AG09319 (cell line): ENCODE measurements at places on chromosomes 4 and X.

DNA sequence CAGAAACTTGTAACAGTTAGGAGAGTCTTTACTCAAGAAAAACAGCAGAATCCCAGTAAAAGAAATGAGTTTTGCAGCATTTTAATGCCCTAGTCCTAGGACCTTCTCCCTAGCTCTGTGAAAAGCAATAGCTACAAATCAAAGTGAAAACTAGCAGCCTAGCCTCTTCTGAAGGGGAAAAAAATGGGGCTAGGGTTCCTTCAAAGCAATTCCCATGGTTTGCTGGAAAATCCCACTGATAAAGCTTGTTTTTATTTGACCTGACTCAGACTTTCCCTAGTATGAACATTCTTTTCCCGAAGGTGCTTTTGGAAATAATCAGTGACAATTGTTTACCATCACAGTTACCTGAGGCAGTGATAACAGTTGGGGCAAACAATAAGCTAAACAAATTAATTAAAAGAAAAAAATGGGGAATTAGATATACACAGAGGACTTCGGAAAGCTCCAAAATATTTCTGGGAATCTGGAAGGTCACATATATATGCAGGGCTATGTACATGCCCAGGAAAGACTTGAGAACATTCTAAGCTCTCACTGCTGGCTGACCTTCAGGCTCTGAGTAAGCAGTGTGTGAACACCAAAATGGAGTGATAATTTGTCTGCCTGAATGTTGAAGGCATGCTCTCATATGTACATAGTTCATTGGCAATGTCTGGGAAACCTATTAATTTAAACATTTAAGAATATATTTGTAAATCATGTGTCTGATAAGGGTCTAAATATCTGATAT lies 285.9 kb downstream of the KCTD8 start:
- no peak for DNase-seq

- no peak for DNase-seq
These were observed 53.4 kb downstream of the ZNF518B start for GRCh38 chr4:10403633-10404445.

DNA sequence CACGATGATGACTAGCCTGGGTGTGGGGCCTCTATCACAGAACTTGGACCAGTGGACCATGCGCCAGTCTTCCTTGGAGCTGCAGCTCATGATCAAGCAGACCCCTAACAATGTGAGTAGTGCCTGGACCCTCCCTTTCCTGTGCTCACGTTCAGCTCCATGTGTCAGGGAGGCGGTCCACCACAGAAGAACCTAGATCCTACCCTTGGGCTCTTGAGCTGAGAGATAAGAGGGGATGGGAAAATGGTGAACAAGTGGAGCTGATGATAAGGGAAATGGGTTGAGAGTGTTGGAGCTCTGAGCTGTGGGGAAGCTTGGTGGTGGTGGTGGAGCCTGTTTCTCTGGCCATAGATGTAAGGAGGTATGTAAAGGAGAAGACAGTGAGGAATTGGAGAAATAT lies 13.1 kb downstream of the MED12 start:
- DNase-seq = no peak

DNA sequence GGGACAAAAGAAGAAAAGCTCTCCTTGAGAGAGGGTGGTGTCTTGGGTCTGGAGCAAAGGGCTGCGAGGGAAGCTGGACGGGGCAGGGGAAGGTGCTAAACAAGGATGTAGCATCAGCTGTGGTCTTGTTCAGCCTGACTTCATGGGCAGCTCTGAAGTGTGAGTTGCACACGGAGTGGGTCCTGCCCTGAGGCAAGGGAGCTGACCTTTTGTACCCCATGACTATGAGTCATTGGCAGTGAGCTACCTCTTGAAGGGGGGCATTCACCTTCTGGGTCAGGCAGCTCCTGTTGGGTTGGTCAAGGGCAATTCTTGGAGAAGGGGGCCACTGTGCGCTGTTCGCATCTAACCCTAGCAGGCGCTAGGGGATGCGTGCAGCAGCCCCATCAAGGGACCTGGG lies 151.8 kb downstream of the SMIM20 start:
- DNase-seq = no peak

GRCh38 chr4:115292320-115293092 lies 179.1 kb upstream of the NDST4 start:
- DNase-seq = no peak
